Stomach (tissue), 19 donors: ENCODE measurements at places on chromosomes 7 and 10. TPM values are rescaled to one million over a fixed set of nuclear protein-coding genes. Genes with fewer than 3 reads are reported as not detected.

Gene CALHM1
- not detected for polyA plus RNA-seq

- DNase-seq, result peak; percentile 40
Measured at GRCh38 chr7:37208528-37208927, 240.1 kb downstream of the ELMO1 start.

Gene NPFFR1
- polyA plus RNA-seq, result not detected

Gene PTN
- polyA plus RNA-seq, result 3.8 TPM

DNA sequence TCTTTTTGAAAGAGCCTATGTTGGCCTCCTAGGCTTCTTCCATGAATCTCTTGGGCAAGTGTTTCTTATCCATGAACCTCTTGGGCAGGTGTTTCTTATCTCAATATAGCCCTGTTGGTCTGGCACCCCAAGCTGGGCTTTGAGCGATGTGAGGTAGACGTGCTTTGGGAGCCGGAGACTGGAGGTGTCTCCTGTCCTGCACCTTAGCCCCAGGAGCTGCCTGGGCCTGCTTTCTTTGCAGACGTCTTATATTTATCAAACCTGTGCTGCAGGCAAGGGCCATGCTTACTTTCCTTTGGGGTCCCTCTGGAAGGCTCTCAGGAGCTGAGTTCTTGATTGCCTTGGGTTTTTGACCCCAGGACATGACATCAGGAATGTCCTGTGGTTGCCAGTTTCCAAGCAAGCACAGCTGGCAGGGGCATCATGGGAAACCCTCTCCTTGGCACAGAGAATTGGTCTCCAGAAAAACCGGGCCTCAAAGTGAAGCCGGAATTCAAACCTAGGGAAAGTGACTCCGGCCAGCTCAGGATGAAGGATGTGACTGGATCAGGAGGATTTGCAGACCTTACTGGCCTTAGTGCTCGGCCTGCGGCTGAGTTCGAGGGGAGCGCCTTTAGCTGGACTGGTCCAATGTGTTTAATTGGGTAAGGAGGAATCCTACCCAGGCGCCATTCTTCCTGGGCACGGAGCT is 2.8 kb downstream of the JAKMIP3 start:
- DNase-seq, result no peak

Gene CPA2
- 62.8 TPM for polyA plus RNA-seq

Gene ACTR3C
- 10.1 TPM for polyA plus RNA-seq

Gene SPDYE2
- not detected for polyA plus RNA-seq

GRCh38 chr10:76230921-76231285 is 799.5 kb downstream of the LRMDA start:
- DNase-seq, result no peak

Gene ZNF804B
- not detected for polyA plus RNA-seq

Gene CCL24
- polyA plus RNA-seq, result not detected

Gene LGI1
- 1.8 TPM for polyA plus RNA-seq

Gene NKX6-2
- 1.3 TPM for polyA plus RNA-seq

DNA sequence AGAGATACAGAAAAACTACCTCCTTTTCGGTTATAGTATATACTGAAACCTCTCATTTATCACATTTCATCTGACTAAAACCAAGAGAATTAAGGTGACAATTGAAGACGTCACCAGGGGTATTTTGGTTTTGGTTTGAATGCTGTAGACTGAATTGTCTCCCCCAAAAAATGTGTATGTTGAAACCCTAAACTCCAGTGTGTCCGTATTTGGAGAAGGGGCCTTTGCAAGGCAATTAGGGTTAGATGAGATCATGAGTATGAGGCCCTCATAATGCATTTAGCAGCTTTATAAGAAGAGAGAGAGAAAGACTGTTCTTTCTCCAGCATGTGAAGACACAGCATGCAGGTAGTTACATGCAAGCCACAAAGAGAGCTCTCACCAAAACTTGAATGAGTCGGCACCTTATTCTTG is 59.5 kb downstream of the CACNA2D1 start:
- no peak for DNase-seq

GRCh38 chr7:7970531-7971307 is 2.1 kb downstream of the GLCCI1 start:
- no peak for DNase-seq

GRCh38 chr7:2237109-2237602 is 4.4 kb upstream of the MAD1L1 start:
- DNase-seq, result peak; percentile 40

Gene FAM237B
- polyA plus RNA-seq, result not detected

DNA sequence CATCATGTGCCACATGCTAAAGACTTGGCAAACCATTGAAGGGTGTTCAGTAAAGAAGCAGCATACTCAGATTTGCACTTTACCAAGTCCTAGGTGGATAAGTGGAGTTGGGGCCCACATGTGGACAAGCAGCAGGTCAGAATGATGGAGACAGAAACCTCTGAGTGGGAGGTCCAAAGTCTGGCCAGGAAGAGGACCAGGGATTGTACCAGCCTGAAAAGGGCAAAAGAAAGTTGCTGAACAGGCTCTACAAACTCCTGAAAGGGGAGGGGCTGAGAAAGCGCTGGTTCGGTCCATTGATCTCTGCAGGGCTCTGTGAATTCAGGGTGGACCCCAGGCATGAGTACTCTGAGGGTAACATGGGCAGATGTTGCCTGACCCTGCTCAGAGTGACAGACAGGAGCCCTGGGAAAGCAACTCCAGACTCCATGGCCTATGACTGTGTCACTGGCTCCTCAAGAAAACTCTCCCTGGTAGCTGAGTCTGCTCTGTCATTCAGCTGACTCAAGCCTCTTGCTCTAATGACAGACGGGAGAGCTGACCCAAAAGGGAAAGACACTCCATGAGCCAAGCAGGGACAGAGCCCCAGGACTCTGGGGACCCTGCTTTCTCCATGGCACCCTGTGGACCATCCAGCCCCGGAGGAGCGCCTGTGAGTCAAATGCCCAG is 68.5 kb downstream of the TBXAS1 start:
- peak; percentile 38 for DNase-seq

GRCh38 chr7:25216837-25217236 is 11.4 kb downstream of the NPVF start:
- DNase-seq, result no peak

Gene ZNF239
- polyA plus RNA-seq, result 1.4 TPM

GRCh38 chr10:85792533-85792858 is 574.1 kb downstream of the GRID1 start:
- no peak for DNase-seq

Gene ZNF117
- polyA plus RNA-seq, result 1.2 TPM

DNA sequence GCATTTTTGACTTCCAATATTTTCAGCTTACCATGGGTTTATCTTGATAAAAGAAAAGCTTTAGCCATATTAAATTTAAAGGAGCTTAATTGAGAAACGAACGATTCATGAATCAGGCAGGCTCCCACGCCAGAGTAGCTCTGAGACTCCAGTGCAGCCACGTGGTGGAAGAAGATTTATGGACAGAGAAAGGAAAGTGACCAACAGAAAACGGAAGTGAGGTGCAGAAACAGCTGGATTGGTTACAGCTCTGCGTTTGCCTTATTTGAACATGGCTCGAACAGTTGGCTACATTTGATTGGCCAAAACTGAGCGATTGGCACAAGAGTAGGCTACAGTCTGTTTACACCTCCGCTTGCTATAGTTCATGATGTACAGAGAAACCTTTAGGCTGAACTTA is 395.4 kb downstream of the GATA3 start:
- no peak for DNase-seq

Gene CDK1
- polyA plus RNA-seq, result 6.0 TPM
